Glutamatergic neuron (in vitro differentiated cells): ENCODE measurements at places on chromosomes 3 and 15.
A peak's percentile ranks its signal among the peaks of the same experiment; 100 is the strongest.

- no peak for DNase-seq
These were observed 147.7 kb downstream of the RYR3 start for GRCh38 chr15:33458421-33458820.

DNA sequence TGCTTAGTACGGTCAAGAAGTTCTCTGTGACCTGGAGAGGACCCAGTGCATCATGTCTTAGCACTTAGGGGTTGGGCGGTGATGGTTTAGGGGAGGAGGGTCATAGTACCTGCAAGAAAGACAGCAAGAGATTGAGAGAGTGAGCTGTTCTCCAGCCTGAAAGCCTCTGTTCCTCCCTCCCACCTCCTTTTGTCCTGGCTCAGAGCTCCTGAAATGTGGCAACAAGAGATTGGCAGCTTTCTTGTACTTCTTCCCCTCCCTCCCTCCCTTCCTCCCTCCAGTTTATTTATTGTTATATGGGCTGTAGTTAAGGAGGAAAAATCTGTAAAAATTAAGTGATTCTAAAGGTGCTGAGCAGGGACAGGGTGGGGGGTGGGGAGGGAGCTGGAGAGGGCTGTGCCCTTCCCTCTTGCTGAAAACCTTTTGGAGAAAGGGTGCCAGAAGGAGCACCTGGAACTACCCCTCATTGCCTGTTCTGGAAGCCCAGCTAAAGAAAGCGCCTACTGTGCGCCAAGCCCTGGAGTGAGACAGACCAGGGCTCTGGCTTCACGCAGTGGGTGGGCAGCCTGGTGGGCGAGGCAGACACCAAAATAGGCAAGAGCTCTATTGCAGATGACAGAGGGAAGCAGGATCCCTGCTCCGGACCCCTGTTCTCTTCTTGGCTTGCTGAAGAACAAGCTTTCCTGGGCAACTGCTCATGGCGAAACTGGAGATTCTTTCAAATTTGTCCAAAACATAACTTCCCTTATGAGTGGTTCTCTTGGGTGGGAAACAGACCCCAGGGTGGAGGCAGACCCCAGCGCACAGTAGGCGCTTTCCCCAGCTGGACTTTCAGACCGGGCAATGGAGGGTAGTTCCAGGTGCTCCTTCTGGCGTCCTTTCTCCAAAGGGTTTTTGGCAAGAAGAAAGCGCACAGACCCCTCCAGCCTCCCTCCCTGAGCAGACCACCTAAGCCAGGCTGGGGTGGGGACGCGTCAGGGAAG, 35.6 kb downstream of the LINGO1 start:
- no peak for DNase-seq

GRCh38 chr3:16112910-16113504, 61.5 kb upstream of the GALNT15 start:
- DNase-seq = no peak

DNA sequence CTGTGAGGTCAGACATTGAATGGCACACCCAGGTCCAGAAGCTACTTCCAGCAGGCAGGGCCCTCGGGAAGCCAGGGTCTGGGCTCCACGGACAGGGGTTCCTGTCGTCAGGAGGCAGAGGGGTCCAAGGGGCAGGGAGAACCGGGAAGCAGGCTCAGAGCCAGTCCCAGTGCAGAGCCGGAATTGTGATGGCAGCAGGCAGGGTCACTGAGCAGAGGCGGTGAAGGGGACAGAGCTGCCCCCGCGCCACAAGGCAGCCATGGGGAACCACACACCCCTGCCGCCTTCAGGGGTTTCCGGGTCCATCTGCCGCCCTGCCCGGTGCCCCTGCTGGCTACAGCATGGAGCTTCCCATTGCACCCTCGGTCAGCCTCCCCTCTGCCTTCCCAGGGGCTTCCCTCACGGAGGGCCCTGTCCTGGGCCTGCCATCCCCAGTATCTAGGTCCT, 136.9 kb downstream of the NSMCE3 start:
- peak; percentile 27 for DNase-seq

GRCh38 chr3:193168931-193169330, 72.1 kb upstream of the PLAAT1 start:
- DNase-seq = no peak

DNA sequence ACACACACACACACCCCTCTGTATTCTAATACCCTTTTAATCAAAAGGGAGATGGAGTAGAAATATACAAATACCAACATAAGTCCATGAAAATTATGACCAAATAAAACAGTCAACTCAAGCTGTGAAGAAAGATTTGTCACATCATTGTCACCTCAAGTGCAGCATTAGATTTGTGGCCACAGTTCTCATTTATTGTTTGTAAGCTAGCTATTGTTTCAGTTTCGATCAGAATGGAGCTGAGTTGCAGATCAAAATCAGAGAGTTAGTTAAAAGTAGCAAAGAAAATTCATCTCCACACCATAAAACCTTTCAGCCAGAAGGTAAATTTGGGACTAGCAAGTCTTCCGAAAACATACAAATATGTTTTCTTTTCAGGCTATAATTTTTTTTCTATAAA, 267.7 kb upstream of the LMCD1 start:
- no peak for DNase-seq

DNA sequence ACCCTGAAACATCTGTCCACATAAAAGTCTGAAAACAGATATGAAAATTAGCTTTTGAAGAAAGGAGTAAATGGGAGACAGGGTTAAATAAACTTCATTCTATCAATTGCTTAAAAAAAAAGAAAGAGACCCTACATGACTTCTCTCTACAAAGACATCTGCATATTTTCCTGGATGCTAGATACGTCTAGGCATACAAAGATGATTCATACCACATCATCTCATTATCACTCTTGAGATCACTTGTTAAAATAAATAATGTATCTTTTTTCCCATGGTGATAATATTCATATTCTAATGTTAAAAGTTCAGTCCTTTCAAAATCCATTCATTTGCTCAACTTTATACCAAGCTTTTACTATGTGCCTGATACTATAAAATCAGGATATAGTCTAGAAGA, 295.8 kb downstream of the MAGI1 start:
- no peak for DNase-seq

DNA sequence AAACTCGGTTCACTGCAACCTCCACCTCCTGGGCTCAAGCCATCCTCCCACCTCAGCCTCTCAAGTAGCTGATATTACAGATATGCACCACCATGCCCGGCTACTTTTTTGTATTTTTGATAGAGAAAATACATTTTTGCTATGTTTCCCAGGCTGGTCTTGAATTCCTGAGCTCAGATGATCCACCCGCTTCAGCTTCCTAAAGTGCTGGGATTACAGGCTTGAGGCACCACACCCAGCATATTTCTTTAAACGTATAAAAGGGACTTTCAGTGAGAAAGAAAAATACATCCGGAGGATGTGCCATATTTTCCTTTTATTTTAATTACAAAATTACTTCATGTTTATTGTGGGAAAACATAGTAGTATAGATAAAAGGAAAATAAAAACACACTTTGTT, 55.2 kb downstream of the RPL39L start:
- no peak for DNase-seq

GRCh38 chr15:49458145-49458544, 35.1 kb downstream of the FGF7 start:
- DNase-seq = no peak

DNA sequence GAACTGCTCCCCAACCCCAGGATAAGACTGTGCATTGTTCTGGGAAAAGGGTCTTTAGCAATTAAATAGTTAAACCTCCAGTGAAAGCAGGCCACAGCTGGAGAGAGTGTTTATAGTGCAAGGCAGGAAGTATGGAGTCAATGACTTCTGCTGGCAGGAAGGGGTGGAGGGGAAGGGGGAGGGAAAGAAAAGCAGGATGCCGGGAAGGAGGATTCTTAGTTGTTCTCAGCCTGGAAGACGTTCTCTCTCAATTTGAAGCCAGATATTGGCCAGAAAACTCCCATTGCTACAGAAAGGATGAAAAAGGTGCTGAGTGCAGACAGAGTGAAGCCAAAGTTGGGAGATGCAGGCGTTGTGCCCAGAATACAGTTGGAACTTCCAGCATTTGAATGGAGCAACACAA, 35.7 kb upstream of the ACTL6A start:
- DNase-seq = no peak

DNA sequence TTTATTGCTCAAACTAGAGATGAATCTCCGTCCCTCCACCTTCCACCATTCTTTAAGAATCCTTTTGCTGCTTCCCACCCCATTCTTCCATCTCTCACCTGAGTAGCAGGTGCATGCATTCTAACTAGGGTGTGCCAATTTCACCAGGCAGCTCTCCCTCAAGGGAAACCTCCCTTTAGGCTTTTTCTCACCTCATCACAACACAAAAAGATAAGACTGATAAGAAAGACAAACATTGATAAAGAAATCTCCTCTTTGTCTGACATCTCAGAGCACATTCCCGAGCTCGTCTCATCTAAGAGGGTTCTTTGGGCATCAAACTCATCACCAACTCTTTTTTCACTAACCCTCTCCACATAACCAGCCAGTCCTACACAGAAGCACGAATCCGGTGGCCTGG, 23.0 kb downstream of the MB21D2 start:
- DNase-seq = no peak

GRCh38 chr3:9893739-9894138, 3.3 kb downstream of the JAGN1 start:
- no peak for DNase-seq

DNA sequence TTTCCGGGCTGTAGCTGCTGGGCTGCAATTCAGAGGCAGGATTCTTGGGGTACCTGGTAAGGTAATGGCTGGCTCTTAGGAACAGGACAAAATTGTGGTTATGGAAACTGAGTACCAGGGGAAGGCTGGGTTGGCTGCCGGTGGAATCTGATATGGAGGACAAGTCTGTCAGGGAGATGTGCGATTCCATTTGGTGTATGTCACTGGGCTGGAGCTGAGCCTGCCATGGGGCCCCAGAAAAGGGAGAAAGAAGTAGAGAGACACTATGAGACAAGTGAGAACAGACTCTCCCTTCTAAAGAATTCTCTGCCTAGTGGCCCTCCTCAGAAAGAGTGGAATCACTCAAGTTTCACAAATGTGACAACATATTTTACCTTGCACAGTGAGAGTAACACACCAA, 368.2 kb upstream of the ROPN1 start:
- DNase-seq = no peak

DNA sequence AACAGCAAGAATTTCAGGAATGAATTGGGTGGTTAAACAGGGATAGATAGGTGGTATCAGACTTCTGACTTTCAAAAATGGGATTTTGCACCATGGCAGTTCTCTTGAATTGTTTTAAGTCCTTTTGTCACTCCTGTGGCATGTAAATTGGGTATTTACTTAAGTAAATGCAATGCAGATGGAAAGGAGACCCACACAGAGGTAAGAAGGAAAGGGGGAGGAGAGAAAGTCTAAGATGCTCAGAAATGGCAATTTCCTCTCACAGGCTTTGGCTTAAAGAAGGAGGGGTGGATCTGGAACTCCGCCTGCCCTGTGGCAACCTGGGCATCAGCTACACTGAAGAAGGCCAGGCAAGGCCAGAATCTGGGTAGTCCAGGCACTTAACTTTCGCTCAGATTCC, 197.1 kb upstream of the UBE2E1 start:
- no peak for DNase-seq

DNA sequence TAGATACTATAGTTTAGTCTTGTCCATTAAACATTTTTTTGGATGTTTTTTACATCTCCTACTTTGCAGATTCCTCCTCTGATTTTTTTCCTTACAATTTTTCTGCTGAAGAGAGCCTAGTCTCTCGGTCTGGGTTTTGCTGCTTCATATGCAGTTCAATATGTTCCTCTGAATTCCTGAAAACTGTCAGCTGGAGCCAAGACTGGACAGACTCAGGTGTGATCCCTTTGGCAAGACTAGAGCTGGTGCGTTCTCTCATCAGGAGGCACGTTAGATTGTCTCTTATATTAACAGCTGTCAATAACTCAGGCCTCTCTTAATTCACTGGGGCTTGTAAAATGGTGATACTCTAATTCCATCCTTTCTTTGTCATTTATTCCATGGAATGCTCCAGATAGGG, 13.4 kb upstream of the GHRL start:
- DNase-seq = no peak

- no peak for DNase-seq
These were observed 35.8 kb downstream of the ARMC8 start for GRCh38 chr3:138222942-138223287.

GRCh38 chr3:170689893-170690660, 104.2 kb upstream of the SLC7A14 start:
- peak; percentile 89 for DNase-seq

- DNase-seq = no peak
These were observed 535.7 kb downstream of the AGBL1 start for GRCh38 chr15:86615411-86615810.

- no peak for DNase-seq
These were observed 146.6 kb upstream of the P2RY1 start for GRCh38 chr3:152688313-152688712.

DNA sequence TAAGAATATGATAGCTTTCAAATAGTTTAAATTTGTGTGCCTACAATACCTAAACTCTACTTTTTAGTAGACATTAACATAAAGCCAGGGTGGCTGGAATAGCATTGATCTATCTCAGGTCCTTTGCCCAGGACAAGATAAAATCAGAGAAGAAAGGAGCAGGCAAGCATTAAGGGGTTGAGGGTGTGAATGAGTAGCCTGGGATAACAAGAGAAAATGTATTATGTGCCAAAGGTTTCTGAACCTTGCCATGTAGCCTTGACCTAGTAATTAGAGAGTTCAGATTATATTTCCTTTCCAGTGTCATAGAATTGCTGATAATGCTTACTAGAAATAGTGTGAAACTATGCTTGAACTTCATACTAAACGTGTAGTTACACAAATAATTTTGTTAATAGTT, 22.9 kb downstream of the ATP11B start:
- DNase-seq = no peak

DNA sequence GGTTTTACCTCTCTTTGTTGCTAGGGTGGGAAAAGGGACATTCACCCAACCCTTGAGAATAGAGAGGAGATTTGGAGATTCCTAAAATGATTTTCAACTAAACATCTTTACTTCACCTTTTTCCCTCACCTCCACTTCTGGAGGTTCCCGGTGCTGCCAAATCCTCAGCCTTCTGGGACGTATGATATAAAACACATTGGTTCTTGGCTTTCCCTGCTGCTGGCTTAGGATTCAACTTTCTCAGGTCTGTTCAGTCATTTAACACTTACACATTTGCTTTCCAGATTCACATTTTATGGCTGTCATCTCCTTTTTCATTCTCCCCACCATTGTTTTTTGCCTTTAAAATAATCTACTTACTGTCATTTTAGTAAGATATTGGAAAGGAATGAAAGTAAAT, 106.6 kb downstream of the PIK3R4 start:
- DNase-seq = no peak

GRCh38 chr3:160038862-160039562, 50.4 kb downstream of the IL12A start:
- DNase-seq = peak; percentile 62

- no peak for DNase-seq
These were observed 871.8 kb downstream of the OTOL1 start for GRCh38 chr3:162368417-162368816.

- DNase-seq = no peak
These were observed 164.5 kb downstream of the WNT7A start for GRCh38 chr3:13715167-13715954.
